ENCODE measurements at places on chromosomes 5 and 9.

GRCh38 chr5:90802474-90803317, 244.1 kb downstream of the ADGRV1 start:
- DNase-seq = peak; percentile 60

- DNase-seq = no peak
Observed at GRCh38 chr5:140152022-140152999, 22.7 kb upstream of the CYSTM1 start.

GRCh38 chr5:77669677-77670076, 31.2 kb upstream of the OTP start:
- no peak for DNase-seq

GRCh38 chr5:127223256-127223974, 67.2 kb upstream of the MEGF10 start:
- no peak for DNase-seq

- no peak for DNase-seq
Observed at GRCh38 chr5:143386725-143387124, 16.8 kb downstream of the NR3C1 start.

- no peak for DNase-seq
Observed at GRCh38 chr5:173099461-173099860, 43.3 kb downstream of the CREBRF start.

Measured in NAMALWA (cell line).